ENCODE measurements at places on chromosomes 11 and 22.

DNA sequence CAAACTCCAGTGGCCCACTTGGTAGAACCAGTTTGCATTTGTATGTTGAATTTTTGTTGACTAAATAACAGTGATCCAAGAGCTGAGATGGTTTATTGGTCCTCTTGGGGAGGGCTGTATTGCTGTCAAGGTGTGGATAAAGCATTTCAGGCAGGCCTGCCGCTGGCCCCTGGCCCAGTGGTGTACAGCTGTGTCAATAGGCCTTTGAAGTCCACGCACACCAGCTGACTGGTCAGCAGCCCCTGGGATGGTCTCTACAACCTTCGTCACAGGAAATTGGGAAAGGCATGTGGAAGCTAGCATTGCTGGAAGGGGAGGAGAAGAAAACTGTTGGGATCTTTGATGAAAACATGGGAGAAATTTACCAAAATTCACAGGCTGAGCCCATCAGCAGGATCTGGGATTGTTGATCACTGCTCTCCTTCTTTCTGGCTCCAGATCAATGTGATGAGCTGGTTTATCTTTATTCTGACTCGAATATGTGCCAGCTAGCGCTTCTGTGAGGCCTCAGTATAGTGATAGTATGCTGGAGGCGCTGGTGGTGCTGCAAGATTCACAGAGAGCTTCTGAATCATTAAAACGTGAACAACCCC, 12.5 kb upstream of the E2F8 start:
- no peak for DNase-seq

- DNase-seq = no peak
Measured at GRCh38 chr11:125112208-125112604, 780 bp upstream of the TMEM218 start.

GRCh38 chr11:118908901-118909618, 16.7 kb downstream of the BCL9L start:
- peak; percentile 88 for DNase-seq

- no peak for DNase-seq
Measured at GRCh38 chr22:27997538-27997937, 78.5 kb upstream of the PITPNB start.

GRCh38 chr22:41915035-41915785, at the start of gene SHISA8:
SHISA8 (minus strand) TSS chr22:41915074; CDS start chr22:41914667, 407 bp downstream.
- no peak for DNase-seq

GRCh38 chr11:68115285-68115684, 5.9 kb downstream of the CHKA start:
- DNase-seq = no peak

DNA sequence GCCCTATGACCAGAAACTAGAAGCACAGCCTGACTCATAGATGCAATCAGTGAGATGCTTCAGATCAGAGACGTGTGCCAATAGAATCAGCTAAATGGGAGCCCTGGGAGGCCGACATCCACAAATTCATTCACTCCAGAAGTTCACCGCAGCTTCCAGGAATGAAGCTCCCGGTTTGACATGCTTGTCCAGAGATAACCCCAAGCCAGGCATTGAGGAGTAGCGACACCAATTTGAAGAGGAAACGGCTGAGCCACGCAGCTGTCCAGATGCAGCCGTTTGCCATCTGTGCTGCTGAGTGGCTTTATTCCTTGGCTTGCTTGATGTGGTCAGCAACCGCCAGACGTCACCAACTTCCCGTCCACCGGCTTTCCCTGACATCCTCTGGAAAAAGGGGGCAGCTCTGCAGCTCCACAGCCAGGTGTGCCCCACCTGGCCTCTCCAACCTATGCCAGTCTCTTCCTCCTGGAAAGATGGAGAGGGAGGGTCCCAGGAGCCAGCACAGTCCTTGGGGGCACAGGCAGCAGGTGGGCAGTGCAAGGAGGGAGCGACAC, 123.9 kb upstream of the OPCML start:
- DNase-seq = no peak

- no peak for DNase-seq
Measured at GRCh38 chr22:46040471-46041465, 63.8 kb upstream of the WNT7B start.

DNA sequence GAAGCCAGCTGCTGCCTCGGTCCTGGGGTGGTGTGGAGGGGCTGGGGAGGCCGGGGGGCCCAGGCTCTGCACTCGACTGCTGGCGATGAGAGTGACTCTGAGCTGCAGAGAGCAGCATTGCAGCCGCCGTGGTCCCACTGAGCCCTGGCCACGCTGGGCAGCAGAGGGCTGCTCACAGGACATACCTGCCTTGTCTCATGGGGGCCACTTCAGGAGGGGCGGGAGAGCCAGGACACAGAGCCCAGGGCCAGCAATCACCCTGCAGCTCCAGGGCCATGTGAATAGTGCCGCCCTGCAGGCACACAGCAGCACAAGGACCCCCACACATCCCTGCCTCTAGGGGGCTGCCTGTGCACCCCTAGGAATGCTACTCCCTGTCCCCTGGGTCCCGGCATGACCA, 147.0 kb downstream of the CRYBB2 start:
- peak; percentile 60 for DNase-seq

- no peak for DNase-seq
Measured at GRCh38 chr22:25380122-25380747, 160.8 kb downstream of the CRYBB2 start.

DNA sequence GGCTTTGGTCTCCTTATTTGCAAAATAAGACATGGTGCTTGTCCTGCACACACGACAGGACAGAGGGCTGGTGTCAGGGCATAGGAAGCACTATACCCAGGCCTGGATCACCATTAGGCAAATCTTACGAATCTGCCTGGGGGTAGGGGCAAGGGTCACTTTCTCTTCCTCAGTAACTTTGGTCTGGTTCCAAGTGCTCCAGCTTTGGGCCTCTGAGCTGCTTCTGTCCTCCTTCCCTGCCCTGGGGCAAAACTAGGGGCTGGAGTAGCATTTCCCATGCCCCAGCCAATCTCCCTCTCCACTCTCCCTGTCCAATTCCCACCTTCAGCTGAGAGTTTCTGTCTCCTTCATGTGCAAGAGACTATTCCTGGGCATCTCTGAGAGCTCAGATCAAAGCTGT, 123.7 kb upstream of the NECTIN1 start:
- no peak for DNase-seq

DNA sequence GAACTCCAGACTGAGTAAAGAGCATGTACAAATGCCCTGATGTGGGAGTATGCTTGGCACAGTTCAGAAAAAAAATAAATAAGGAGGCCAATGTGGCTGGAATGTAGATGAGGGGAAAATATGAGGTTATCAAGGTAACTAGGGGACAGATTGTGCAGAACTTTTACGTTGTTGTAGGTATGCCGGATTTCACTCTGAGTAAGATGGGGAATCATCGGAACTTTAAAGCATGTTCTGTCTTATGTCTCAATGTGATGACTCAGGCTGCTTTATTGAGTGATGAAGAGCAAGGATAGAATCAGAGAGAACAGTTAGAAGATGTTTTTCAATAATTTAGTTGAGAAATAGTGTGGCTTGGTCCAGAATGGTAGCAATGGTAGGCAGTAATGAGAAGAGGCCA, 130.4 kb downstream of the C11orf87 start:
- DNase-seq = no peak

DNA sequence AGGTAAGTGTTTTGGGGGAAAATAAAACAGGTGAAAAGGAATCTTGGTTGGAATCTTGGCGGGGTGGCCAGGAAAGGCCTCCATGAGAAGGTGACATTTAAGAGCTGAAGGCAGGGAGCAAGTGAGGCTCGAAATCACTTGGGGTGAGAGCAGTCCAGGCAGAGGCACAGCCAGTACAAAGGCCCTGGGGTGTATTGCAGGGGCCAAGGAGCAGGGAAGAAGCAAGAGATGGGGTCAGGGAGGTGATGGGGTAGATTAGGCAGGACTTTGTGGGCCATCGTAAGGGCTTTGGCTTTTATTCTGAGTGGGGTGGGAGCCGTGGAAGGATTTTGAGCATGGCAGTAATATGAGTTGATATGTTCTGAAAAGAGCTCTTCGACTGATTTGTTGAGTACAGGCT, 551.1 kb downstream of the MN1 start:
- DNase-seq = no peak

GRCh38 chr11:60942219-60942618, 9.8 kb downstream of the SLC15A3 start:
- DNase-seq = no peak

DNA sequence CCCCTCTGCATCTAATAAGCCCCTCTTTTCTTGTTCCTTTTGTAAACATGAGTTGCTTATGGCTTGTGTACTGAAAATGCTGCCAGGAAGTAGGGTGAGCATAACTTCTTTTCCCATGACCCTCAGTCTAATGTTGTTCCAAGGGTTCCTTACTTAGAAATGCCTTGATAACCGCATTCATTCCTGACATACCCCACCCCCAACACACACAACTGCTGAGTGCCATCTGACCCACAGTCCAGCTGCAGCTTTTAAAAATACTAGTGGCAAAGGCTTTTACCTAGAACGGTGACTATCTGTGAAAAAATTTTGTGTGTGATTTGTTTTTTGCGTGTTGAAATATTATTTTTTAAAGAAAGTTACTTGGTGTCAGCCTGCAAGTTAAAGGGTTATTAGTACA, 52.6 kb downstream of the ARHGAP42 start:
- no peak for DNase-seq

- no peak for DNase-seq
Measured at GRCh38 chr11:79697905-79698304, 257.1 kb upstream of the TENM4 start.

GRCh38 chr11:131463649-131464425, 93.4 kb downstream of the NTM start:
- no peak for DNase-seq

GRCh38 chr11:64876835-64877341, 1.5 kb downstream of the EHD1 start:
- no peak for DNase-seq

GRCh38 chr11:64898541-64898940, 18.5 kb downstream of the ATG2A start:
- DNase-seq = no peak

DNA sequence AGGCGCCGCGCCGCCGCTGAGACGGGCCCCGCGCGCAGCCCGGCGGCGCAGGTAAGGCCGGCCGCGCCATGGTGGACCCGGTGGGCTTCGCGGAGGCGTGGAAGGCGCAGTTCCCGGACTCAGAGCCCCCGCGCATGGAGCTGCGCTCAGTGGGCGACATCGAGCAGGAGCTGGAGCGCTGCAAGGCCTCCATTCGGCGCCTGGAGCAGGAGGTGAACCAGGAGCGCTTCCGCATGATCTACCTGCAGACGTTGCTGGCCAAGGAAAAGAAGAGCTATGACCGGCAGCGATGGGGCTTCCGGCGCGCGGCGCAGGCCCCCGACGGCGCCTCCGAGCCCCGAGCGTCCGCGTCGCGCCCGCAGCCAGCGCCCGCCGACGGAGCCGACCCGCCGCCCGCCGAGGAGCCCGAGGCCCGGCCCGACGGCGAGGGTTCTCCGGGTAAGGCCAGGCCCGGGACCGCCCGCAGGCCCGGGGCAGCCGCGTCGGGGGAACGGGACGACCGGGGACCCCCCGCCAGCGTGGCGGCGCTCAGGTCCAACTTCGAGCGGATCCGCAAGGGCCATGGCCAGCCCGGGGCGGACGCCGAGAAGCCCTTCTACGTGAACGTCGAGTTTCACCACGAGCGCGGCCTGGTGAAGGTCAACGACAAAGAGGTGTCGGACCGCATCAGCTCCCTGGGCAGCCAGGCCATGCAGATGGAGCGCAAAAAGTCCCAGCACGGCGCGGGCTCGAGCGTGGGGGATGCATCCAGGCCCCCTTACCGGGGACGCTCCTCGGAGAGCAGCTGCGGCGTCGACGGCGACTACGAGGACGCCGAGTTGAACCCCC, 798 bp downstream of the BCR start:
- no peak for DNase-seq
